EH (cell line): ENCODE measurements at places on chromosomes 1 and 21.

DNA sequence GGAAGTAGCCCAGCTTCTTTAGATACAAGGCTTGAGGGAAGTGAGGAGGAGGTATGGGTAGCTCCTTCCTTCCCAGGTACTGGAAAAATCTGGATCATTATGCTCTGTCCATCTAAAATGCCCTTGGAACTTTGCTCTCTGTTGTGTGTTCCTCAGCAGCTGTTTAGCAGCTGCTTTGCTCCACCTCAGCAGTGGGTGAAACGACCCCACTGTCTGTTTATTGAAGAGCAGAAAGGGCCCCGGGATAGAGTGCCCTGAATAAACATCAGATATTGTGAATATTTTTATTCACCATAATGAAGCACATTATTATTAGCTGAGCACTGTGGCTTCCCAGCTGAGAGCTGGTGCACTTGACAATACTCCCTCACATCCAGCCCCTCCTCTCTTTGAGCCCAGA lies 237.9 kb downstream of the PBX1 start:
- DNase-seq, result no peak

- DNase-seq, result peak; percentile 38
Measured at GRCh38 chr1:153470707-153471106, 10.3 kb upstream of the S100A7 start.

DNA sequence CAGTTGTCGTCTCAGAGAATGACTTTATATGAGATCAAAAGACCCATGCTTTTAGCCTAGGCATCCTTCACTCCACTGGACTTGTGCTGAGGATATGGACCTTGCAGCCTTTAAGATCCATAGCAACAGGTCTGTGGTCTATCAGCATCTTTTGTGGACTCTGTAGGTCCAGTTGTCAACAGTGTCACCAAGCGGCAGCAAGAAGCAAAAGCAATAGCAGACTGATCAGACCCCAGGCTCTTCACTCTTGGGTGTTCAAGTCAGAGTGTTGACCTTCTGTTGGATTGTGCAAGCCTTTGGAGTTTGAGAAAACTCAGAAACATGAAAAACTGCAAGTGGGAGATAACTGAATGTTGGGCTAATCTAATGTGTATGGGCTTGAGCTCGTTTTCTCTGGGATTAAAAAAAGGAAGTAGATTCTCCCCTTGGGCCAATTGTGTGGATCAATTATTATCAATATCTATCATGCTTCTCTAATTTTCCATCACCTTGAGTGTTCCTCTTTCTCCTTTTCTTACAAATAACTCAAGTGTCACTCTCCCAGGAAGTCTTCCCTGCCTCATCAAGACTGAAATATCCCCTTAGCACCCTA lies 144.2 kb downstream of the LYPLAL1 start:
- peak; percentile 39 for DNase-seq

DNA sequence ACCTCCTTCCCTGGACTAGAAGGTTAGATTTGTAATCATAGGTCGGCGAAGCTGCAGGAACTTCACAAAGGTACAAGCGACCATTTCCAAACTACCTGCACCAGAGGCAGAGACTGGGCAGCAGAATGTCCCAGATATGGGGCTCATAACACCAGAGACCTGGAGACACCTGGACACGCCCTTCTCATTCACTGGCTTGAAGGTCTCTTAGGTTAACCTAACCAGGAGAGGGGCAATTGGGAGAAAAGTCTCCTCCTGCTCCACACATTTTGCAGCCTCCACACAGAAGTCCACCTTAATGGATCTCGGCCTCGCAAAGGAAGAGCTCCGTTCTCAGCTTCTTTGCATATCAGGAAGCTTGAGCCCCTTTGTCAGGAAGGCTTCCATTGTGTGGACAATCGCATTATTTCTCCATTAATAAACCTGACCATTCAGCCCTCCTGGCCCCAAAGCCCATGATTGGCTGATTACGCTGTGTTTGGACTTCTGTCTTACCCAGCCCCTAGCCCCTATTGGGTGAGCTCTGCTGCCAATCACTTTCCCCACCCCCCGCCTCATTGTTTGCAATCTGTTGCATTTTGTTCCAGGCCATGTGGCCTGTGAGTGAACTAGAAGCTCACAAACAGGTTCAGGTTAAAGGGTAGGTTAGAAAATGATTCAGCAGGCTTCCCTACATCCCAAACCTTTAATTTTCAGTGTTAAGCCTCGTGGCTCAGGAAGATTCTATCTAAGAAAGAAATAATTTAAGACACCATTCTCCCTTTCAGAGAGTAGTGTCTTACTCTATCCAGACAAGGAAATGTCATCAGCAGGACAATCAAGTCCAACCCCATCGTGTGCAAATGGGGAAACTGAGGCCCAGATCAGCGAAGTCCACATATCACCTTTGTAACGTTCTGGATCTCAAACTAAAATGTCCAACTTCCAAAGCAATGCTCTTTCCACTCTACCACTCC lies 2.8 kb downstream of the MYCL start:
- DNase-seq, result peak; percentile 63

GRCh38 chr1:203581841-203582240 lies 44.8 kb upstream of the ATP2B4 start:
- peak; percentile 42 for DNase-seq

DNA sequence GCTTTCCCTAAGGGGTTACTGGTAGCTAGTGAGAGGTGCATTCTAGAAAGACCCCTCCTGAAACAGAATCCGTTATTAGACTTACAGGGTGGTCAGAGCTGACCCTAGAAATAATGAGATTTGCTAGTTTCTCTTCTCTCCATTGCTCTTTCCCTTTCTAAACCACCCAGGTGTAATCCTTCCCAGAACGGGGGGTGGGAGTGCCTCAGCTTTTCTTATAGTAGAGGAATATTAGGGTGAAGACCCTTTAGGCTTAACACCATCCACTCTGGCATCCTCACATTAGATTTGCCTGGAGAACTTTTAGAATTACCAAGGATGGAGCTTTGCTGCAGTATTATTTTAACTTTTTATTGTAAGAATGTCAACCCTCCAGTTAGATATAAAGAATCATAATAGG lies 49.4 kb downstream of the CAPN9 start:
- no peak for DNase-seq

DNA sequence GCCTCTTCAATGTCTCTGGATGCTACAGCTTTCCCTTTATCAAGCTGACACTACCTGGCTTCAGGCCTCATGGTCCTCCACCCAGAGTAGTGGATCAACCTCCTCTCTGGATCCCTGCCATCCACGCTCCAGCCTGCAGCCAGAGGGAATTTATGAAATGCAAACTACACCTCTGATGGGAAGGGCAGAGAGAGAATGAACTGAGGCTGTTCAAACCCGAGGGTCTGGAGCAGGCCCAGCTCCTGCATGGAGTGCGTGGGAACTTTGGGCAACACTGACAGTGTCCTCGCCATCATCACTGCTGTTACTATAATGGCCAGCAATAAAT lies 157.8 kb downstream of the TRABD2B start:
- no peak for DNase-seq

GRCh38 chr1:58781541-58782177 lies 2.2 kb downstream of the JUN start:
- DNase-seq, result peak; percentile 74

DNA sequence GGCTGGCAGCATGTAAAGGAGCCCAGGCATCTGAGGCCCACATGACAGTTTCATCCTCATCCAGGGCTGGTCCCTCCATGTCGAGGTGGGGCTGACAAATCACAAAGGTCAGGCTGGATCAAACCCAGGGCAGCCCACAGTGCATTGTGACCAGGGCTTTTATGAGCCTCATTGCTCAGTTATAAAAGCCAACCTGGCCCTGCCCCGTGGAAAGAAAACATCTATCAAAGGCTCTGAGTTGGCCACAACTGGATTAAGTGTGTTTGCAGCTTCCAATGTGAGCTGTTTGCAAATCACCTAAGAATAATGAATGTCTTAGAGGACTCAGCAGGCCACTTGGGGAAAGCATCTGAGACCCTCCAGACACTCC lies 45.4 kb downstream of the GRHL3 start:
- DNase-seq, result peak; percentile 30

- no peak for DNase-seq
Measured at GRCh38 chr1:35334485-35334884, 66.0 kb downstream of the ZMYM4 start.

GRCh38 chr21:14926186-14926585 lies 138.6 kb downstream of the NRIP1 start:
- peak; percentile 50 for DNase-seq

- no peak for DNase-seq
Measured at GRCh38 chr1:204529371-204529895, 13.2 kb downstream of the MDM4 start.
